OCI-M1 (cell line): ENCODE measurements at places on chromosomes 7 and 10.

GRCh38 chr7:149625340-149625946, 127.8 kb upstream of the ZNF746 start:
- DNase-seq = peak; percentile 74

GRCh38 chr10:95401704-95402469, 111.1 kb upstream of the PDLIM1 start:
- DNase-seq = no peak

- peak; percentile 11 for DNase-seq
Observed at GRCh38 chr7:40802497-40802896, 667.7 kb downstream of the SUGCT start.

DNA sequence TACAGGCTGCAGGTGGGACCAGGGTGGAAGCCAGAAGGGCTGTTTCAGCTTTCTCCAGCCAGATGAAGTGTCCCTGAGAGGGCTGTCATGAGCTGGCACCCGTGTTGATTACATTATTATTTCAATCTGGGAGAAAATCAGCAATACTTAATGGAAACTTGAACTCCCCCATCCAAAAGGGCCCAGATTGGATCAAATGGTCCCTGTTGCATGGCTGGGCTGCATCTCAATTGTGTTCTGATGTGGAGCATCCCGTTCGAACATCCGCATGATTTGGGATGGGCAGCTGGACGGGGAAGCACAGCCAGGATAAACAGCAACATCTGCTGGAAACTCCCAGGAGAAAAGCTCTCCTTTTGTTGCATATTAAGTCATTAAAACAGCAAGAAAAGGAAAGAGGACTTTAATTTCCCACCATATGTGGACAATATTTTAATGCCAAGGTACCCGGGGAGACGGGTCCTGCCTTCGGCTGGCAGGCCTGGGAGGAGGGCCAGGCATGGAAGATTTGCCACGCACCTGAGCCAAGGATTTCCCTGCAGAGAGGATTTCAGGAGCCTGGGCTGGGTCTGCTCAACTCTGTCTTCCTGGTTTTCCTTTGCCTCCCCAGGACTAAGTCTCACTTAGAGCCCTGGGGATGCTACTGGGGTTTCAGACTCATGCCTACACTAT, 52.4 kb downstream of the NPTX2 start:
- no peak for DNase-seq

GRCh38 chr7:16114633-16115032, 306.7 kb downstream of the CRPPA start:
- DNase-seq = peak; percentile 36

DNA sequence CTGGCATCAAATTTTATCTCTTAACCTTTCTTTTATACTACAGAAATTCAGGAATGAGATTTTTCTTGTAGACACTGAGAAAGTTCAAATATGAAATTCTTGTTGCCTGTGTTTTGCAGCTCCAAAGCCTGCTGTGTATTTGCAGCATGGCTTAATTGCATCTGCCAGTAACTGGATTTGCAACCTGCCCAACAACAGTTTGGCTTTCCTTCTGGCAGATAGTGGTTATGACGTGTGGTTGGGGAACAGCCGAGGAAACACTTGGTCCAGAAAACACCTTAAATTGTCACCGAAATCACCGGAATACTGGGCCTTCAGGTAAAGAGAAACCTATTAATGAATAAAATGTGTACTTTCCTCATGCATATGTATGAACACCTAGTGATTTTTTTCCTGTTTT, 24.8 kb downstream of the LIPK start:
- DNase-seq = no peak

- no peak for DNase-seq
Observed at GRCh38 chr10:97079448-97079847, 106.3 kb downstream of the SLIT1 start.

DNA sequence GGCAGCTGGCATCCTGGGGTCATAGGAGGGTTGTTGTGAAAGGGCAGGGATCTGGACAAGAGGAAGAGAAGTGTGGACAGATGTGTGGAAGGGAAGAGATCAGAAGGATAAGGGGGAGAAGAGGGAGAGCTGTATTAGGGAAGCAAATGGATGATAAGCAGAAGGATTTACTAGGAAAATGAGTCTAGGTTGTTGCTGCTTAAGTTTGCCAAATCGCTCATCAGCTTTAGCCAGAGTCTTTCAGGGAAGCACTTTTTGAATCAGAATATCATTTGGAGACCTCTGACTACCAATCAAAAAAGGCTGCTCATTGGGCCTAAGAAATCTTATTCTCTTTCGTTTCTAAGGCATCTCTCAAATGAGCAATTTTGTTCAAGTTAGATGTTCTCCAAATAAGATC, 2.6 kb upstream of the CSGALNACT2 start:
- no peak for DNase-seq

GRCh38 chr7:36208426-36208825, 55.4 kb downstream of the EEPD1 start:
- DNase-seq = no peak

DNA sequence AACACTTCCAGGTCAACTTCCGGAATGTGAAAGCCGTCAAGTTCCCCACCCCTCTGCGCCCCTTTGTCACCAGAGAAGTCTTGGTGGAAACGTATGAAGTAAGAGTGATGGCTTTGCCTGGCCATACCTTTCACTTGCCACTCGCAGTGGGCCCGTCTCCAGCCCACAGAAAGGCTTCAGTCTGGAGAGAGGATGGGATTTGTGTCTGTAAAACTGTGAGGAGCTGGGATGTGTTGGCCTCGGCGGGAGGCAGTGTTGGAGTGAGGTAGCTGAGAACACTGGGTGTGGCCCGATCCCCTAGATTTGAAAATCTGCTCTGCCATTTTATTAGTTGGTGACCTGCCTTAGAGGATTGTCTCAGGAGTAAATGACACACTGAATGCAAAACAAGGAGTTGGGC, 6.4 kb downstream of the ADCK2 start:
- DNase-seq = no peak

- DNase-seq = no peak
Observed at GRCh38 chr7:100215895-100216294, 3.9 kb upstream of the PVRIG start.

DNA sequence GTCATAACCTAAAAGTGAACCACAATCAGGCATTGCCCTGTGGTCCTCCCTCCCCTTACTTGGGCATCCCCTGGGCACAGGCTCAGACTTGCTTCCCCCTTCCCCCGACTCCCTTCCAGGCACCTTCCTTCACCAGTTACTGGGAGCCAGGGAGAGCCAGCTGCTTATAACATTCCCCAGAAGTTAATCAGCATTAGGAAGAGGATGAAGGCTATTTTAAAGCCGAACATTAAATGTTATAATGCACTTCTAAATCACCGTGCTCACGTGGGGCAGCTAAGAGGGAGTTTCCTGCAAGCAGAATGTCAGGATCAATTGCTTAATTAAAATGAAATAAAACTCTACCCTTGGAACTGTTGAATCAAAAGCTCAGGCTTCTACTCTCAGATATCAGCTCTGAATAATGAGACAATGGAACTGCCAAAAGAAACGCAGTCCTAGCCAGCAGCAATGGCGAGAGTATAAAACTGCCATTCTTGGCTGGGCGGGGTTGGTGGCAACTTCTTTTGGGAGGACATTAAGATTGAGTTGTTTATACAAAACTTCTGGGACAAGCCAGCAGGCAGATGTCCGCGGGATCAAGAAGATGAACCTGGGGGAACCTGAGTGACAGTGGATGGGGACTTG, 169.5 kb downstream of the FANK1 start:
- no peak for DNase-seq

GRCh38 chr7:151245360-151246101, 3.0 kb downstream of the SMARCD3 start:
- DNase-seq = peak; percentile 16

DNA sequence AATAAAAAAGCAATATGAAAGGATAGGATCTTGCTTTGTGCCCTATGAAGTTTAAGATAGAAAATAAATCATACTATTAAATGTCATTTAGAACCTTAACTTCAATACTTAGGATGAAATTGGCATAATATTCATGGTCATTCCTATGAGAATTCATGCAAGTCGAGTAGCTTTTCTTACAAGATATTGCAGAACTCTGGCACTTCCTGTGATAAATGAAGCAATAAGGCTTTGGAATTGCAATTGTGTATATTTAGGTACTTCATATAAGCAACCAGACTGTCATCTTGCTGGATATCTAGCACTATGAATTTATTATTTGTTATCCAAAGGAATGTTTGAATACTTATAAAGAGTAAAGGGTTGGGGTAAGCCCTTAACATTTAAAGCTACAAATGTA, 116.5 kb downstream of the ZNF438 start:
- peak; percentile 4 for DNase-seq

DNA sequence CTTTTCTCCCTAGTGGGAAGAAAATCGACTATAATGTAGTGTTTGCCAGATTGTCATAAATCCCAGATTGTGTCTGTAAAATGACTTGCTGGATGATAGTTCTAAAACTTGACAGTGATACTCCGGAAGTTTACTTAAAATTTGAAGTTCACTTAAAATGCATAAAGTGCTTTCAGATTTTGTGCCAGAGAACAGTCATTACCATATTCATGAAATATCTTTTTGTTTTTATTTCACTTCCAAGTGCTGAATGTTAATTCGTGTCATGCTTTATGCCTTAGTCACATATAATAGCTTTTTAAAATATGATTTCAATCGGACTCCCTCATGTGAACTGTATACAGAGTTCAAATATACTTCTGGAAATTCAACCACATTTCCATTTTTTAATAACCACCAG, 30.4 kb downstream of the PRPF18 start:
- no peak for DNase-seq
